Progenitor cell of endocrine pancreas (in vitro differentiated cells): ENCODE measurements at places on chromosomes 2 and 18. TPM values are rescaled to one million over a fixed set of nuclear protein-coding genes. Genes with fewer than 3 reads are reported as not detected.

- H3K4me1 ChIP-seq: no peaks in the 10 kb centered on the region
- peaks cover 2% of the 10 kb centered on the region for H3K27me3 ChIP-seq
- DNase-seq: no peak
- H3K27ac ChIP-seq: no peak overlapping the region
- no peak overlapping the region for H3K4me3 ChIP-seq
Measured at GRCh38 chr2:129267559-129267958, 711.9 kb upstream of the RAB6C start.

DNA sequence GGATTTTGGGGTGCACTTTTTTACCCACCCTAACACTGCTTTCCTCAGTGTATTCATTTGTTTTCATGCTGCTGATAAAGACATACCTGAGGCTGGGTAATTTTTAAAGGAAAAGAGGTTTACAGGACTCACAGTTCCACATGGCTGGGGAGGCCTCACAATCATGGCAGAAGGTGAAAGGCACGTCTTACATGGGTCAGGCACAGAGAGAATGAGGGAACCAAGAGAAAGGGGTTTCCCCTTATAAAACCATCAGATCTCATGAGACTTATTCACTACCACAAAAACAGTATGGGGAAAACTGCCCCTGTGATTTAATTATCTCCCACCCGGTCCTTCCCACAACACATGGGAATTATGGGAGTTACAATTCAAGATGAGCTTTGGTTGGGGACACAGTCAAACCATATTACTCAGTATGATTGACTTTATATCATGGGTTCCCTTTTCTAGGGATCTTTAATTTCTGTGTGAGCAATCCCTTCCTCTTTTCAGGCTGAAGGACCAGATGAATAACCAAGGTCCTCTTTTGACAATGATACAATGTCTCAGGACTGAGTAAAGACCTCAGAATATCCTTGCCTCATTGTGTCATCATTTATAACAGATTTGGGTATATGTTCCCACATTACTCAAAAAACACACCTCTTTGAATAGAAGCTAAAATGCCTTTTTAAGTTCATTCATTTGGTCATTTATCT is 100.1 kb upstream of the TRIB2 start:
- H3K27ac ChIP-seq: no peak overlapping the region
- no peaks in the 10 kb centered on the region for H3K4me1 ChIP-seq
- H3K4me3 ChIP-seq: no peak overlapping the region
- no peaks in the 10 kb centered on the region for H3K36me3 ChIP-seq
- H3K27me3 ChIP-seq: peaks cover 6% of the 10 kb centered on the region
- DNase-seq: no peak

- H3K27me3 ChIP-seq: no peaks in the 10 kb centered on the region
- DNase-seq: no peak
- H3K36me3 ChIP-seq: peaks cover 5% of the 10 kb centered on the region
- H3K4me3 ChIP-seq: no peak overlapping the region
- peaks cover 1% of the 10 kb centered on the region for H3K4me1 ChIP-seq
Measured at GRCh38 chr18:71831039-71831438, 713.1 kb downstream of the CBLN2 start.

GRCh38 chr2:54657664-54658083 is 65.8 kb upstream of the EML6 start:
- H3K27me3 ChIP-seq: no peaks in the 10 kb centered on the region
- peaks cover 33% of the 10 kb centered on the region for H3K36me3 ChIP-seq
- peak overlapping the region; percentile 90 for H3K27ac ChIP-seq
- DNase-seq: peak; percentile 31

- no peak for DNase-seq
- no peaks in the 10 kb centered on the region for H3K36me3 ChIP-seq
- H3K27ac ChIP-seq: no peak overlapping the region
Measured at GRCh38 chr18:55786651-55787272, 198.8 kb upstream of the TCF4 start.

- H3K4me3 ChIP-seq: no peak overlapping the region
- no peak overlapping the region for H3K27ac ChIP-seq
- H3K36me3 ChIP-seq: no peaks in the 10 kb centered on the region
- no peaks in the 10 kb centered on the region for H3K27me3 ChIP-seq
- no peak for DNase-seq
Measured at GRCh38 chr2:55361465-55362189, 58.0 kb downstream of the CCDC88A start.

GRCh38 chr2:9303528-9304225 is 97.1 kb downstream of the ASAP2 start:
- peak overlapping the region; percentile 71 for H3K27ac ChIP-seq
- H3K27me3 ChIP-seq: no peaks in the 10 kb centered on the region
- peaks cover 9% of the 10 kb centered on the region for H3K36me3 ChIP-seq
- H3K4me3 ChIP-seq: no peak overlapping the region
- DNase-seq: no peak

DNA sequence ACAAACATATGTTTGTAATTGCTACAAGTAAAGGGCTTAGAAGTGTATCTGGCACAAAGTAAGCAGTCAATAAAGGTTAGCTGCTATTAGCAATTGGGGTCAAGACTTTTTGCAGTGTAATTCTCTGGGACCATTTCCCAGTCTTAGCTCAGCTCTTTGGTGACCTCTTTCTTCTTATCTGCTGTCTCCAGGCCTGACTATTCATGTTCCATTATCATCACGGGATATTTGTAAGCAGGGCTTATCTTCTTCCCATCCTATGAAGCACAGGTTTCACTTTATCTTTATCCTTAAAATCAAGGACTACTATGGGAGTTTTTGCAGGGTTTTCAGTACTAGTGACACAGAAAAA is 131.7 kb downstream of the DOCK10 start:
- no peak for DNase-seq
- H3K36me3 ChIP-seq: no peaks in the 10 kb centered on the region
- peaks cover 23% of the 10 kb centered on the region for H3K4me1 ChIP-seq
- no peaks in the 10 kb centered on the region for H3K27me3 ChIP-seq
- H3K4me3 ChIP-seq: no peak overlapping the region

DNA sequence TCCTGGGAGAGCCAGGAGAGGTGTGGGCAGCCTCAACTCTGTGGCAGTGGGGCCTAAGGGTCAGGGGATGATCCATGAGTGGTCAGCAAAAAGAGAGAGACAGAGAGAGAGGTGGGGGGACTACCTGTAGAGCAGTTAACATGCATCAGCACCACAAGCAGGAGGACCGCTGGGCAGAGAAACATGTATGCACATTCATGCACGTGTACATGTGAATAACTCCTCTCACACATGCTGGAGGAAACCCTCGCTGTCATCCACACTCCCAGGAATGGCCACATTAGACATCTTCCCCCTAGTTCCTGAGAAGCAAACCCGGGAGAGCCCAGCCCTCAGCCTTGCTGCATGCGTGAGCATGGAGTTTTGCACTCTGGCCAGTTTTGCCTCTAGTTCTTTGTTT is 166.1 kb downstream of the SMAD7 start:
- H3K4me3 ChIP-seq: no peak overlapping the region
- peaks cover 4% of the 10 kb centered on the region for H3K36me3 ChIP-seq

- DNase-seq: no peak
- H3K36me3 ChIP-seq: no peaks in the 10 kb centered on the region
- no peaks in the 10 kb centered on the region for H3K27me3 ChIP-seq
- no peak overlapping the region for H3K27ac ChIP-seq
- peaks cover 7% of the 10 kb centered on the region for H3K4me1 ChIP-seq
- no peak overlapping the region for H3K4me3 ChIP-seq
Measured at GRCh38 chr18:63067939-63068338, 251.6 kb downstream of the BCL2 start.

DNA sequence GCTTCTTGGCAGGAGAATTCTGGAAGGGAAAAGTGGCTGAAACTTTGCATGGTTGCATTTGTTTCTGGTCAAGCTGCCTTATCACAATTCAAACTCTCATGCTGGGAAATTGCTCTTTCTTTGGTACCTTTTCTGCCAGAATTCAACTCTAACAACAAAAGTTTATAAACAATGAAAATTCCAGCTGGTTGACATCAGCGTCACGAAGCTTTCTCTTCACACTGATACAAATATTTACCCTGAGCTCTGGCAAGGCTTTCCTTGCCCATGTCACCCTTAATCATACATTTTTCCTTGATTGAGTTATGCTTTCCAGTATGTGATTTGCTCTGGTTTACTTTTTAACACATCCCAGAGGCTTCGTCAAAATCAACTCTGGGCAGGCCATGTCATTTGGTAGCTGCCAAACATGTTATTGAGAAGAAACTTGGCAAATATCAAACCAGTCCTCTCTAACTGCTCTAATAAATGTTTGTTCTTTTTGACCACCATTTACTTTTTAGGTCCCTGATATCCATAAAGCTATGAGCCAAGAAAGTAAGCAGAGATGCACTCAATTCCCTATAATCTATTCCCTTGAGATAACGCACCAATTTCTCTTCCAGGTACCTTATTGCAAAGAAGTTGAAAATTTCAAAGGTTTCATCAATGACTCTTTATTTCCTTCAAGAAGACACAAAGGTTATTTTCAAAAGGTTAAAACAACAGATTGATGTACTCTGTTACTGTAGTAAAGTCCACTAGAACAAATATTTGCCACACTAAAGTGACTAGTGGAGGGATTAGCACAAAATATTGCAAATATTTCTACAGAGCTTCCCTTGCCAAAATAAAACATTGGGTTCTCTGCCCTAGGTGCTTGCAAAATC is 1241.1 kb upstream of the ZEB2 start:
- no peaks in the 10 kb centered on the region for H3K27me3 ChIP-seq
- peak overlapping the region; percentile 33 for H3K4me3 ChIP-seq
- peak overlapping the region; percentile 91 for H3K27ac ChIP-seq
- H3K36me3 ChIP-seq: no peaks in the 10 kb centered on the region
- DNase-seq: no peak

- no peak overlapping the region for H3K4me3 ChIP-seq
- no peaks in the 10 kb centered on the region for H3K27me3 ChIP-seq
- H3K36me3 ChIP-seq: no peaks in the 10 kb centered on the region
- no peak for DNase-seq
Measured at GRCh38 chr2:184689638-184690037, 91.3 kb downstream of the ZNF804A start.

- no peaks in the 10 kb centered on the region for H3K36me3 ChIP-seq
- H3K27ac ChIP-seq: no peak overlapping the region
- DNase-seq: no peak
- no peak overlapping the region for H3K4me3 ChIP-seq
- peaks cover 13% of the 10 kb centered on the region for H3K4me1 ChIP-seq
Measured at GRCh38 chr2:143160732-143161707, 31.8 kb downstream of the ARHGAP15 start.

- no peak overlapping the region for H3K4me3 ChIP-seq
- H3K27me3 ChIP-seq: no peaks in the 10 kb centered on the region
- no peak for DNase-seq
- peaks cover 8% of the 10 kb centered on the region for H3K36me3 ChIP-seq
Measured at GRCh38 chr2:138455275-138455674, 46.3 kb upstream of the SPOPL start.

DNA sequence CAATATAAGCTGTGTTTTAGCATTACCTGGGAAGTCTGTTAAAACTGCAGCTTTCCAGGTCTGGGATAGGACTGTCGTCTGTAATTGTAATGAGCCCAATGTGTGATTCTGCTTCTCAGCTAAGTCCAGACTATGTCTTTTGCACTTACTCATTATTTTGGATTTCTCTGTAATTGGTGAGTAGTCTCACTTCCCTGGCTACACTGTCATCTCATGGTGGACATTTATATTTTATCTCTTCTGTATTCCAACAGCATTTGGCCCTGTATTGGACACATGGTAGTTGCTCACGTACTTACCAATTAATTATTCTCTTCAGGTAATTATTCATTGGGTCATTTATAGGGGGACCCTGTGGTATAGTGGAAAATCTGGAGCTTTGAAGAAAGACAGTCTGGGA is 28.0 kb downstream of the LHCGR start:
- H3K36me3 ChIP-seq: no peaks in the 10 kb centered on the region
- no peak for DNase-seq
- H3K27me3 ChIP-seq: no peaks in the 10 kb centered on the region
- H3K4me3 ChIP-seq: no peak overlapping the region

GRCh38 chr2:40316620-40317019 is 135.3 kb downstream of the SLC8A1 start:
- no peak overlapping the region for H3K27ac ChIP-seq
- H3K4me1 ChIP-seq: no peaks in the 10 kb centered on the region
- H3K36me3 ChIP-seq: no peaks in the 10 kb centered on the region
- no peaks in the 10 kb centered on the region for H3K27me3 ChIP-seq

GRCh38 chr2:147531269-147531668 is 313.6 kb upstream of the ACVR2A start:
- no peaks in the 10 kb centered on the region for H3K36me3 ChIP-seq
- DNase-seq: no peak
- peaks cover 34% of the 10 kb centered on the region for H3K27me3 ChIP-seq
- H3K27ac ChIP-seq: no peak overlapping the region
- H3K4me3 ChIP-seq: no peak overlapping the region
- H3K4me1 ChIP-seq: no peaks in the 10 kb centered on the region

DNA sequence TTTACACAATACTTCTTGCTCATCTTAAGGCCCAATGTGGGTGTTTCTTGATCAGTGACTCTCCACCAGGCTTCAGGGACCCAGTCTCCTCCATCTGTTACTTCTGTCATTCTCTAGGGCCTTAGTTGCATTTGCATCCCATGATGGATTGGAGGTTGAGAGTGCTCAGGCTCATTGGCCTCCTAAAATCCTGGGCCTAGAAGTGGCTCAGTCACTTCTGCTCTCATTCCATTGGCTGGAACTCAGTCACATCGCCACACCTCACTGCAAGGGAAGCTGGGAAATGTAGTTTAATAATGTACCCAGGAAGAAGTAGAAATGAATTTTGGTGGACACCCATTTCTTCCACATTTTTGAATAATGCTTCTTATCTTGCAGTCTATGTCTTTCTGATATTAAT is 223.5 kb downstream of the HRH4 start:
- H3K36me3 ChIP-seq: no peaks in the 10 kb centered on the region
- no peaks in the 10 kb centered on the region for H3K4me1 ChIP-seq
- DNase-seq: no peak
- H3K27me3 ChIP-seq: no peaks in the 10 kb centered on the region

DNA sequence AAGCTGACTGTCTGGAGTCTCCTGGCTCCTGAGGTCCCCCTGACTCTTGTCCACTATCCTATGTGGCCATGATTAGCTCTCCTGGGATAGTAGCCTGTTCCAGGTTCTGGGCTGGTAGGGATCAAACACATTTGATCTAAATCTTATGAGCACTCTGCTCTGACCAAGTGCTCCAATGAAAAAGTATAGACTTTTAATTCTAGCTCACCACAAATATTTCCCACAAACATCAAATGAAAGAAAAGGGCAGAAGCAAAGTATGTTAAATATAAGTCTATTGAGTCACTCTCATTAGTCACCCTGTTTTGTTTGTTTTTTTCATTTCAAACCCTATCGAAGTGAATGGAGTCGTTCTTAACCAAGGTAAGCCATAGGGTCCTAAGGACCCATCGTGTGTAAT is 39.7 kb upstream of the NEDD4L start:
- H3K36me3 ChIP-seq: no peaks in the 10 kb centered on the region
- no peak overlapping the region for H3K4me3 ChIP-seq
- H3K27ac ChIP-seq: no peak overlapping the region
- H3K4me1 ChIP-seq: peaks cover 4% of the 10 kb centered on the region

Gene FHL2
- 2.2 and 3.0 TPM in 2 replicates for total RNA-seq

Gene ZDBF2
- 41.4 and 42.9 TPM in 2 replicates for total RNA-seq

Gene ASNSD1
- total RNA-seq: 38.2 and 38.6 TPM in 2 replicates

Gene IL36B
- total RNA-seq: not detected in 2 replicates

Gene RAMP1
- total RNA-seq: 90.1 and 105 TPM in 2 replicates

Gene NEU2
- not detected in 2 replicates for total RNA-seq

Gene TUBA4B
- total RNA-seq: not detected in 2 replicates

Gene DPP4
- total RNA-seq: 3.2 and 3.3 TPM in 2 replicates

Gene RGPD3
- total RNA-seq: 0.07 and 0.38 TPM in 2 replicates

Gene CCDC141
- 14.8 and 18.1 TPM in 2 replicates for total RNA-seq
